Stimulated activated CD4-positive, alpha-beta T cell treated with anti-CD3 and anti-CD28 coated beads, TNF-alpha, amount 100 ng/mL, for 1 hour (primary cell): ENCODE measurements at places on chromosomes 5 and 9.

DNA sequence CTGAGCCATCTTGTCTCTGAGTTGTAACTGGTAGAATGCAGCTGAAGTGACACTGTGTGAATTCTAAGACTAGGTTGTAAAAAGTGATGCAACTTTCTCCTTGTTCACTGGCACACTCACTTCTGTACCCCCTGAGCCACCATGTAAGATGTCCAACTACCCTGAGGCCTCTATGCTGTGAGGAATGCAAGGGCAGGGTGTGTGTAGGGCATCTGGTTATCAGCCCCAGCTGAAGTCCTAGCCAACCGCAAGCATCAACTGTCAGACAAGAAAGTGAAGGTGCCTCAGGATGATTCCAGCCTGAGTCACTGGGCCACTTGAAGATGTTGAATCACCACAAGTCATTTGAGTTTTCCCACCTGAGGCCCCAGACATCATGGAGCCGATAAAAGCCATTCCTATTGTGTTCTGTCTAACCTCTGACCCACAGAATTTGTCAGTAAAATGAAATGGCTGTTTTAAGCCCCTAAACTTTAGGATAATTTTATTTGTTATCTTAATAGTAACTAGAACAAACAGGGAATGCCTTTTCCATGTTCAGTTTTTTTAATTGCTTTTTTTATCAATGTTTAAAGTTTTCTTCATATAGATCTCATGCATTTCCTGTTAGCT is 18.7 kb upstream of the RHOBTB3 start:
- no peak for DNase-seq

GRCh38 chr9:131607591-131607990 is 62.3 kb downstream of the PRRT1B start:
- no peak for DNase-seq

DNA sequence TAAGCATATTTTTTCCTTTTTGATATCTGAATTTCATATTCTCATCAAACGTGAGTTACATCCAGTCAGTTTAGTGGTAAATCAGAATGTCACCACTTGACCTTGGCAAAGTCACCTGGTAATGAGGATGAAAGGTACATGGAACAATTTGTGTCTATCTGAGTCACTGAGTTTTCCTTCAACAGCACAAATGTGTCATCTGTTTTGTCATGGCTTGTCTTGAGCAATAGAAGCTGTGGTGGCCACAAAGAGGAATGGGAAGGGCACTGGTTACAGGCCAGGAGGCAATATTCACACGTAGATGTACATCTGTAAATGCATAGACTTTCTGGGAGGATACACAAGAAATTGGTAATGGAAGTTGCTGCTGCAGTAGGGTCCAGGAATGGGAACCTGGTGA is 8.4 kb upstream of the ZNF474 start:
- DNase-seq = no peak

DNA sequence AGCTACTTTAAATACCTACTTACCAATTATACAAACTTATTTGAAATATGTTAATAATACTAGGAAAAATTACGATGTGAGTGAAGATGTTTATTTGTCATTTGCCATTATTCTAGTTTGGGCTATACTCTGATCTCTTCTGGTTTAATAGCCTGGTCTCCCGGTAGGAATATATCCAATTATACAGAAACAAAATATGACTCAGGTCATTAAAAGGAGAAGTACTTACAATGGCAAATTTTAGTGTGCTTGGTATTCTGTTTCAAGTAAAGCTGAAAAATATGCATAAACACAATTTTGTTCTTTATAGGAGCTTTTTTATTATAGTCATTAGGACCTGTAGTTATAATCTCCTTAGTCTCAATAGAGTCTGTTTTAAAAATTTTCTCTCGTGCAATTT is 176.8 kb downstream of the SLCO4C1 start:
- no peak for DNase-seq

DNA sequence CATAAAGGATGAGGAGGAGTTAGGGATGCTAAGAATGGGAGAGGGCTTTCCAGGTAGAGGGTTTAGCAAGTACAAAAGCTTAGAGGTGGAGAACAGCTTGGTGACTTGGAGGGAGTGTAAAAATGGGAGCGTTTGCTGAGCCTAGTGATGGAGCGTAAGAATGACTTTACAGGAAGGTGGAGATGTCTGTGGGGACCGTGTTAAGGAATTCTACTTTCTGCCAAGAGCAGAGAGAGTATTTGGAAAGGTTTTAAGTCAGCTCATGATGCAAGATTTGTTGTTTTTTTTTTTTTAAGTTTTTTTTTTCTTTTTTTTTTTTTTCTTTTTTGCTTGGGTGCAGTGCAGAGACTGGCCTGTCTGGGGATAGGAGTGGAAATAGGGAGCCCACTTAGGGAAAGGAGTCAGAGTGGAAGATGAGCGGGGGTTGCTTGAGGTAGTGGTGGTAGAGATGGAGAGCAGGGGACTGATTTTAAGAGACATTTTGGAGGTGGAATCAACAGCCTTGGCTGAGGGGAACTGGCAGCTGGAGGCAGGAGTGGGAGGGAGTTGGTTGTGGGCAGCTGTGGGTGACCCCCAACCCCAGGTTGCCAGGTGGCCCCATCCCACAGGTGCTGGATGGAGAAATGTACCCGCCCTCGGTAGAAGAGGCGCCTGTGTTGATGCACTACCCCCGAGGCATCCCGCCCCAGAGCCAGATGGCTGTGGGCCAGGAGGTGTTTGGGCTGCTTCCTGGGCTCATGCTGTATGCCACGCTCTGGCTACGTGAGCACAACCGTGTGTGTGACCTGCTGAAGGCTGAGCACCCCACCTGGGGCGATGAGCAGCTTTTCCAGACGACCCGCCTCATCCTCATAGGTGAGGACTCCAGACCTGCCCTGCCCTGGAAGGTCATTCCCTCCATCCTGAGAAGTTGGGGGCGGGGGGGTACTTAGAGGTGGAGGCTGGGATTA is 12.4 kb downstream of the PTGS1 start:
- no peak for DNase-seq

- DNase-seq = no peak
Observed at GRCh38 chr9:22817181-22817580, 370.6 kb downstream of the DMRTA1 start.

DNA sequence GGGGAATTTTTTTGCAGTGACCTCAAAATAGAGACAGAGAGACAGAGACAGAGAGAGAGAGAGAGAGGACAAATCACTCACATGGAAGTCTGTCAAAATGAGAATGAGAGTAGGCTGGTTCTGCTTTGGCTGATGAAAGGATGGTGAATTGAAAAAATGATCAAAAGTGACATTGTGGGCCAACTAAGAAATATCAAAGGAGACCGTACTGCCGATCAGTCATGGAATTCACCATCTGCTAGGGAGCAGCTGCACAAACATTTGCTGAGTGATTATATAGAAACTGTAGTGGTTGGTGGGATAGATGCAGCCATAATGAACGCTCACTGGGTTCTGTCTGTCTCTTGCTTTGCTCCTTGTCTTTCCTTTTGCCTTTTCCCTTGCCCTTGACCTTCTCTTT is 476.6 kb upstream of the SGCD start:
- no peak for DNase-seq

DNA sequence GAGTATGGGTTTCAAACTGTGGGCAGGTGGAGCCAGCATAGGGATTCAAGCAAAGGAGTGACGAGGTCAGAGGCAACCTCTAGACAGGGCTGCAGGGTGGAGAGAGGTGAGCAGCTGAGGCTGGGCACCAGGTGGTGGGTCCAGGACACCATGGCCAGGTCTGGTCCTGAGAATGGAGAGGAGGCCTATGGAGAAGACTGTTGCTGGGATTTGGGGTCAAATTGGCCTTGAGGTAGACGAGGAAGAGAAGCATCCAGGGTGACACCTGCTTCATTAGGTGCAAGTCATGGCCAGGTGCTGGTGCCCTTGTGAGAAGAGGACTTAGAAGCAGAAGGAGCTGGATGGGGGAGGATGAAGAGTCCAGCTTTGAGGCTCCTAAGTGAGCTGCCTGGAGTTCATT is 99.6 kb downstream of the NSG2 start:
- DNase-seq = no peak

- no peak for DNase-seq
Observed at GRCh38 chr5:39117401-39117800, 43.2 kb upstream of the RICTOR start.

- no peak for DNase-seq
Observed at GRCh38 chr5:133164759-133165158, 112.9 kb downstream of the HSPA4 start.

DNA sequence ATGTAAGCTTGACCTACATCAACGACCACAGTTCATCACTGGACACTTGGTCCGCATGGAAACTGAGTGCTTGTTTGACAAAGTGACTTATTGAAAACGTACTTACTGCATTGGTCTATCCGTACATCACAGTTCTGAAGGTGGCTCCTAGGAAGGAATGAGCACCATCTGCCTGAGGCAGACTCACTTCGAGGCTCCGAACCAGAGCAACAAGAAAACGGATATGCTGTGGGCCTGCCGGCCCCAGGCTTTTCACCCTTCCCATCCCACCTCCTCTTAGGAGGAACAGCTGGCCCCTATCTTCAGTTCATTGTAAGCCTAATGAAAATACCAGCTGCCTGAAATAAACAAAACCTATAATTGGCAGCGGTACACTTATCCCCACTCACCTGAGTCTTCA is 67.2 kb upstream of the TSLP start:
- no peak for DNase-seq

- DNase-seq = no peak
Observed at GRCh38 chr9:78292026-78292425, 4.9 kb upstream of the PSAT1 start.

- DNase-seq = no peak
Observed at GRCh38 chr5:61805101-61805500, 473.0 kb downstream of the ZSWIM6 start.

DNA sequence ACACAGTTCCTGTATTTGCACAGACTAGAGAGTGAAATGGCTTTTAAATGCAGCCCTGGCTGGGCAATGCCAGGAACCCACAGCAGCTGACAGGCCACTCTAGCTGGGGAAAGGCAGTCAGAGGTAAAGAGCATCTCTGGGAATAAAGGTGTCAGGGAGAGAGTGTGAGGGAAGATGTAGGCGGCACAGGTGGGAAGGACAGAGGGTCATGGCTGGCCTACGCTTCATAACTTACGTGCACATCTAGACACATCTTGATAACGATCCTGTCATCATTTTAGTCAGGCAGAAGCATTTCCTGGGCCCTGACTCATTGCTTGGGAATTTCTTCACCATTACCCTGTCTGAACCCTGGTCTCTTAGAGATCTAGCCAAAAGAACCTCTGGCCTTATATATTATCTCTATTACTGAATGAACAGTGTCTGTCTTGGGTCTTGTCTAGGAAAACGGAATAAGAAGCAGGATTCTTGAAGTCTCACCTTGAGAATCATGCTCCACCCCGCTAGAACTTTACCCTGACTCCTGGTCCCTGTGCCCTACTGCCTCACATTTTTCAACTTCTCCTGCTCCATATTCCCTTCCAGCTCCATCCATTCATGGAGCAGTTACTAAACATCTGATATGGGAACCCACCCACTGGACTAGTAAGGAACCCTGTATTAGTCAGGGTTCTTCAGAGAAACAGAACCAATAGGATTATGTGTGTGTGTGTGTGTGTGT is 106.4 kb upstream of the ELL2 start:
- DNase-seq = no peak
